Panc1 (cell line): ENCODE measurements at places on chromosomes 6 and 20.

DNA sequence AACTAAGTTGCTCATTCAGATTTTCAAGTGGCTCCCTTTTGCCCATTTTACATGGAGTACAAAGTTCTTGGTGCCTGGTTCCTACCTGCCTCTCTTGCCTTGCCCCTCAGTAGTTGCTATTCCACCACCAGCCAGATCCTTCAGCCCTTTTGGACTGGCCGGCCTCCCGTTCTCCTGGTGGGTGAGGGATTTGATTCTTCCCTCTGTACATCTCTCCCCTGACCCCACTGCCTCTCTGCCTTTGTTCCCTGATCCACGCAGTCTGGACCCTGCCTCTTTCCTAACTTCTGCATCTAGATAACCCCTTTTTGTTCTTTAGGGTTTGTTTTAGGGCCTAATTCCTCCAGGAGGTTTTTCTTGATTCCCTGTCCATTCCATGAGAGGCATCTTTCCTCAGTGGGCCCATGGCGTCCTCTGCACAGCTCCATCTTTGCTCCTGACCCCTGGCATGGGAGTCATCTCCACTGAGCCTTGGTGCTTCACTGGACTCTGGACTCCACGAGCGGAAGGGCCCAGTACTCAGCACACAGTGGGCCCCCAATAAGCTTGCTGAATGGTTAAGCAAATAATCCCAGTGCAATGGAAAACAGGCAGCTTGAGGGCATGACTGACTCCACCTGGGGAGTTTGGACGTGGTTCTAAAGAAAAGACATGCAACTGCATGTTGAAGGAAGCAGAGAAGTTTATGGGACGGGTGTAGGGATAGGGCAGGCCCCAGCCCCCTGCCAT, 309.3 kb upstream of the SUPT3H start:
- H3K27ac ChIP-seq: no peak overlapping the region
- no peak for DNase-seq
- no peaks in the 10 kb centered on the region for H3K36me3 ChIP-seq
- H3K27me3 ChIP-seq: no peaks in the 10 kb centered on the region
- no peak overlapping the region for H3K4me3 ChIP-seq

GRCh38 chr6:166540631-166541331, 45.7 kb downstream of the RAMACL start:
- no peak overlapping the region for H3K27ac ChIP-seq
- peak overlapping the region; percentile 26 for H3K4me3 ChIP-seq
- H3K36me3 ChIP-seq: no peaks in the 10 kb centered on the region
- H3K27me3 ChIP-seq: no peaks in the 10 kb centered on the region; the same call in 1 of the 2 replicates

DNA sequence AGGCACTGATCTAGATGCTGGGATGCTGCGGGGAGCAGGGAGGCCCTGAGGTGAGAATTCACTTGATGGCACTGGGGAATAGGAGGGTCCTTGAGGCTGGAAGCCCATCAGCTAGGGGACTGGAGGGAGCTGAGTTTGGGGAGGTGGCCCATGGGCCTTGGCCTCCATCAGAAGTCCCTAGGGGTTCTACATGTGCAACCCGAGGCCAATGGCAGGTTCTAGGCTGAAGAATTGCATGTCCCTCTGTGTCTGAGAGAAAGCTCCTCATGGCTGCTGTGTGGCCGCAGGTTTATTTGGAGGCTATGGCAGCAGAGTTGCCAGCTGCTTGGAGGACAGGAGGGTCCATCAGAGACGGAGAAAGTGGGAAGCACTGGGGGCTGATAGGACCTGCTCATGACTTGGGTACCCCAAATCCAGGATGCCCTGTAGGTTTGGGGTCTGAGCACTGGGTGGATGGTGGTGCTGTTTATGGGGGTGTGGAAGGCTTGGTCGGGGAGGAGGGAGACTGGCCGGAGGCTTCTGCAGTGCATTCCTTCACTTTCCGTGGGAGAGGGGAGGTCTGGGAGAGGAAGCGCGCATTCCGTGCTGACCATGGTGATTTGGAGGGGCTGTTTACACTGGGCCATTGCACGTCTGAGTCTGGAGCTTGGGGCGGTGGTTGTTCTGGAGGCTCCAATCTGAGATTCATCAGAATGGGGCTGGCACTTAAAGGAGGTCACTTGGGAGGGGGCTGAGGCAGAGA, 24.8 kb upstream of the PHACTR3 start:
- H3K4me1 ChIP-seq: no peaks in the 10 kb centered on the region
- H3K4me3 ChIP-seq: no peak overlapping the region
- H3K27ac ChIP-seq: no peak overlapping the region
- DNase-seq: no peak

DNA sequence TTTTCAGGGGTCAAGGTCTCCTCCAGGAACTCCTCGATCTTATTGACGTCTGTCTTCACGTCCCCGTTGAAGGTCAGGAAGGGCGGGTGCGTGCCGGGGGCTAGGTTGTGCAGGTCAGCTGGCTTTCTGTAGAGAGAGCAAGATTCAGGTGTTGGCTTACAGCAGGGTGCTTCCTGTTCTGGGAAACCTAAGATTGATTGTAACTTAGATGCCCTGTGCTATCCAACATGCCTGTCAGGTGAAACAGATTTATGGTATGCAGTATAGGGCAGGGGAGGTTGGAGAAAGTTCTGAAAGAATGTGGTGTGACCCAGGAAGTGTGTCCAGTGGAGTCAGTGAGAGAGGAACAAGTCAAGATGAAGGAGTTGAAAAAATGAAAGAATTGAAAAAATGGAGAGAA, 66.4 kb downstream of the CLIC5 start:
- H3K27ac ChIP-seq: no peak overlapping the region
- no peak overlapping the region for H3K4me3 ChIP-seq
- H3K27me3 ChIP-seq: no peaks in the 10 kb centered on the region; the same call in 1 of the 2 replicates
- no peaks in the 10 kb centered on the region for H3K4me1 ChIP-seq
- no peaks in the 10 kb centered on the region for H3K36me3 ChIP-seq

- no peaks in the 10 kb centered on the region for H3K27me3 ChIP-seq
- no peaks in the 10 kb centered on the region for H3K36me3 ChIP-seq
- no peak overlapping the region for H3K27ac ChIP-seq
- H3K4me1 ChIP-seq: no peaks in the 10 kb centered on the region
- DNase-seq: no peak
Measured at GRCh38 chr6:74091794-74092157, 395.8 kb downstream of the CD109 start.

- H3K36me3 ChIP-seq: no peaks in the 10 kb centered on the region
- H3K27ac ChIP-seq: no peak overlapping the region
- H3K4me1 ChIP-seq: no peaks in the 10 kb centered on the region
- no peak overlapping the region for H3K4me3 ChIP-seq
Measured at GRCh38 chr6:110471726-110472365, 4.6 kb downstream of the SLC22A16 start.

GRCh38 chr6:39824030-39824926, 32.1 kb downstream of the DAAM2 start:
- no peaks in the 10 kb centered on the region for H3K27me3 ChIP-seq
- no peaks in the 10 kb centered on the region for H3K36me3 ChIP-seq
- H3K27ac ChIP-seq: no peak overlapping the region
- DNase-seq: no peak

GRCh38 chr20:52518735-52519134, 327.2 kb upstream of the ZFP64 start:
- no peaks in the 10 kb centered on the region; the same call in 1 of the 2 replicates for H3K27me3 ChIP-seq
- H3K4me1 ChIP-seq: no peaks in the 10 kb centered on the region
- no peak overlapping the region for H3K4me3 ChIP-seq
- DNase-seq: no peak
- no peaks in the 10 kb centered on the region for H3K36me3 ChIP-seq
- no peak overlapping the region for H3K27ac ChIP-seq

DNA sequence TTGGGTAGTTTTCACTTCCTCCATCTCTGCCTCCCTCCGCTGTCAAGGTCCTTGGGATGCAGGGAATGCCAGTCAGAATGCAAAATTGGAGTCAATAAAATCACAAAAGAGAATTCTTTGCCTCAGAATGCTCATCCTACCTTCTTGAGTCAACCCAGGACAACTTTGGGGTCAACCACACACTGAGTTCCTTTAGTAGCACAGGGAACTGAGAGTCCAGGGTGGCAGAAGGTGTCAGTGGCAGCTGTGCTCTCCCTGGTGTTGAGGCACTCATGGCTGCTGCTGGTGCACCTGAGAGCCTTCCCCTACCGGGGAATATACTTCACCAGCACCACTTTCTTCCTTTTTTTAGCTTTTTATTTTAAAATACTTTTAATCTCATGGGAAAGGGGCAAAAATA, 829 bp upstream of the NOTCH4 start:
- H3K4me3 ChIP-seq: no peak overlapping the region
- DNase-seq: no peak
- no peak overlapping the region for H3K27ac ChIP-seq
- H3K36me3 ChIP-seq: no peaks in the 10 kb centered on the region
- no peaks in the 10 kb centered on the region for H3K27me3 ChIP-seq

DNA sequence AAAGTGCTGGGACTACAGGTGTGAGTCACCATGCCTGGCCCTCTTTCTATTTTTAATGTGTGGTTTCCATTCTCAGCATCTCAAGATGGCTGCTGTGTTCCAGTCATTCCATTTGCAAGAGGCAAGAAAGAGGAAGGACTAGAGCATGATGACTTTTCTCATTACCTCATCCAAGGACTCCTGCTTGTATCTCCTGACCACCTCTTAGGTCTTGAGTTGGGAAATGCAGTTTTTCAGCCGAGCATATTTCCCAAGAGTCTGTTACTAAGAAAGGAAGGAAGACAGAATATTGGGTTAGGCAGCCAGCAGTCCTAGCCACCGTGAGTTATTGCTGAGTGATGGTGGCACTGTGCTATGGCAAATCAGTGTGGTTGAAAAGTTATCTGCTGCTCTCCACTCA, 108.4 kb upstream of the INSM1 start:
- H3K4me3 ChIP-seq: no peak overlapping the region
- no peak for DNase-seq
- no peaks in the 10 kb centered on the region for H3K36me3 ChIP-seq

GRCh38 chr6:42093582-42094329, 43.4 kb downstream of the TAF8 start:
- no peaks in the 10 kb centered on the region for H3K27me3 ChIP-seq
- no peaks in the 10 kb centered on the region for H3K36me3 ChIP-seq
- no peaks in the 10 kb centered on the region for H3K4me1 ChIP-seq
- H3K4me3 ChIP-seq: no peak overlapping the region
- DNase-seq: no peak
- no peak overlapping the region for H3K27ac ChIP-seq

GRCh38 chr6:101706576-101706975, 313.1 kb downstream of the GRIK2 start:
- H3K4me3 ChIP-seq: no peak overlapping the region
- no peaks in the 10 kb centered on the region for H3K27me3 ChIP-seq
- H3K36me3 ChIP-seq: no peaks in the 10 kb centered on the region
- H3K27ac ChIP-seq: no peak overlapping the region
